Lung (tissue), 17 donors: ENCODE measurements at places on chromosomes 13 and 19. TPM values are rescaled to one million over a fixed set of nuclear protein-coding genes. Genes with fewer than 3 reads are reported as not detected.

Gene FGF14
- polyA plus RNA-seq, result 1.1 TPM

Gene LMTK3
- polyA plus RNA-seq, result 1.9 TPM

Gene ZNF793
- polyA plus RNA-seq, result 1.1 TPM

Gene GPR12
- polyA plus RNA-seq, result not detected

Gene FCAR
- 57.5 TPM for polyA plus RNA-seq

Gene FBXO27
- 8.3 TPM for polyA plus RNA-seq

Gene ICAM4
- polyA plus RNA-seq, result 8.0 TPM

Gene TPTE2
- polyA plus RNA-seq, result not detected

Gene AMER2
- polyA plus RNA-seq, result 0.02 TPM

Gene SLC25A41
- polyA plus RNA-seq, result 0.10 TPM

Gene TRIM28
- polyA plus RNA-seq, result 188 TPM

Gene YJU2
- 44.2 TPM for polyA plus RNA-seq

Gene KLK14
- polyA plus RNA-seq, result 0.49 TPM

Gene CATSPERD
- 8.4 TPM for polyA plus RNA-seq

Gene SHISA7
- not detected for polyA plus RNA-seq

Gene FDX2
- 21.4 TPM for polyA plus RNA-seq

Gene ZNF497
- 1.3 TPM for polyA plus RNA-seq

Gene SCN1B
- 9.5 TPM for polyA plus RNA-seq

Gene ELAVL3
- 0.15 TPM for polyA plus RNA-seq

Gene PSG7
- polyA plus RNA-seq, result not detected

Gene ZNF221
- polyA plus RNA-seq, result 0.71 TPM

Gene MICU2
- polyA plus RNA-seq, result 46.4 TPM

Gene ZNF681
- 0.58 TPM for polyA plus RNA-seq

Gene STOML3
- polyA plus RNA-seq, result 3.8 TPM

Gene LIM2
- polyA plus RNA-seq, result not detected

Gene TEX29
- polyA plus RNA-seq, result 0.19 TPM

Gene ZNF99
- not detected for polyA plus RNA-seq

Gene NALCN
- polyA plus RNA-seq, result 0.20 TPM

Gene NCR1
- 0.30 TPM for polyA plus RNA-seq

Gene TMEM238
- polyA plus RNA-seq, result 0.76 TPM

Gene USP12
- 15.0 TPM for polyA plus RNA-seq

Gene NLRP5
- polyA plus RNA-seq, result not detected

Gene ZNF324B
- 3.9 TPM for polyA plus RNA-seq

Gene VSTM2B
- polyA plus RNA-seq, result not detected

Gene SAFB2
- polyA plus RNA-seq, result 39.7 TPM
